ENCODE measurements at places on chromosomes 3 and 15. TPM values are rescaled to one million over a fixed set of nuclear protein-coding genes. Genes with fewer than 3 reads are reported as not detected.

Gene DLG1
- 19.3 TPM for total RNA-seq

Gene ITIH1
- not detected for total RNA-seq

Gene ST3GAL6
- 0.80 TPM for total RNA-seq

Gene ZNF80
- not detected for total RNA-seq

Gene EPHB3
- 0.77 TPM for total RNA-seq

Gene GOLGA6L7
- total RNA-seq: not detected

Gene LRRC3B
- not detected for total RNA-seq

Gene SEMA7A
- 1.5 TPM for total RNA-seq

Gene OXTR
- total RNA-seq: 10.4 TPM

Gene SERPINI2
- total RNA-seq: not detected

Gene ZCWPW2
- total RNA-seq: not detected

Gene NR2E3
- total RNA-seq: not detected

Gene PPIP5K1
- 8.2 TPM for total RNA-seq

Gene PCSK6
- 12.0 TPM for total RNA-seq

Gene LMLN
- 2.4 TPM for total RNA-seq

Gene PLCH1
- total RNA-seq: 0.97 TPM

Gene ALG3
- 74.2 TPM for total RNA-seq

Gene ZMYND10
- total RNA-seq: 1.2 TPM

Gene CTXN2
- total RNA-seq: not detected

Gene SLC12A1
- total RNA-seq: not detected

Gene XYLB
- 3.8 TPM for total RNA-seq

Gene CYP8B1
- not detected for total RNA-seq

Gene ZNF445
- 2.9 TPM for total RNA-seq

Gene MYRIP
- not detected for total RNA-seq

Gene AMOTL2
- 49.0 TPM for total RNA-seq

Gene NRROS
- total RNA-seq: not detected

Gene SLC22A13
- total RNA-seq: not detected

Gene GP9
- not detected for total RNA-seq

Gene IL17RC
- total RNA-seq: 29.5 TPM

Gene CHDH
- total RNA-seq: 3.3 TPM

Gene CPLX3
- total RNA-seq: 0.07 TPM

Gene ARPC4
- total RNA-seq: 160 TPM

Gene OXSR1
- total RNA-seq: 38.5 TPM

Gene CHP1
- 61.3 TPM for total RNA-seq

Gene STRIT1
- not detected for total RNA-seq

Gene PLA2G4E
- not detected for total RNA-seq

Gene CYP19A1
- total RNA-seq: 0.41 TPM

Gene TMEM87A
- total RNA-seq: 28.5 TPM

Measured in A549 treated with GW870086 at 1 μM for 4 hours (cell line).